Stimulated activated CD4-positive, alpha-beta T cell treated with anti-CD3 and anti-CD28 coated beads, Interleukin-1b, Interleukin-23, amount 100 ng/mL, for 4 hours (primary cell): ENCODE measurements at places on chromosomes 6 and 20.

DNA sequence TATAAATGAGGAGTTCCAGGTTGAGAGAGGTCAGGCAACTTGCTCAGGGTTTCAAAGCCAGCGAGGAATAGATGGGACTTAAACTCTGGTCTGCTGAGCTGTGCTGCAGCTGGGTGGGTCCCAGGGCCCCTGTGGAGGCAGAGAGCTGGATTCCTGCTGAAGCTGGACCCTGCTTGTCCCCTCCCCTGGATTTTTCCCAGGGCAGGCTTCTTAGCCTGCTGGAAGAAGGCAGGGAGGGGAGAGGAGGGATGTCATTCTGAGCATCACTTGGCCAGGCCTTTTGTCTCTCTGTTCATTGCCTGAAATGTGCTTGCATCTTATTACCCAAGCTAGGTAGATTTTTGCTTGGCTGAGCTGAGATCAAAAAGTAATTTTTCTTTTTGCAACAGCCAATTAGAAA, 133.7 kb downstream of the DHX35 start:
- no peak for DNase-seq

DNA sequence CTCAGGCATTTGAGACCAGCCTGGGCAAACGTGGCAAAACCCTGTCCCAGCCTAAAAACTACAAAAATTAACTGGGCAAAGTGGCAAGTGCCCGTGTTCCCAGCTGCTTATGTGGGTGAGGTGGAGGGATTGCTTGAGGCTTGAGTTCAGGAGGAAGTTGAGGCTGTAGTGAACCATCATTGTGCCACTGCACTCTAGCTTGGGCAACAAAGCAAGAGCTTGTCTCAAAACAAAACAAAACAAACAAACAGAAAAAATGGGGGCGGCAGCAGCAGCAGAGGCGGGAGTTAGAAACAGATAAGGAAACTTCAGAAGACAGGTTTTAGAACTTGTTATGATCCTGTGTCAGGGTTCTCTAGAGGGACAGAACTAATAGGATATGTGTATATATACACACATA, 49.0 kb downstream of the SCAF8 start:
- DNase-seq, result no peak

DNA sequence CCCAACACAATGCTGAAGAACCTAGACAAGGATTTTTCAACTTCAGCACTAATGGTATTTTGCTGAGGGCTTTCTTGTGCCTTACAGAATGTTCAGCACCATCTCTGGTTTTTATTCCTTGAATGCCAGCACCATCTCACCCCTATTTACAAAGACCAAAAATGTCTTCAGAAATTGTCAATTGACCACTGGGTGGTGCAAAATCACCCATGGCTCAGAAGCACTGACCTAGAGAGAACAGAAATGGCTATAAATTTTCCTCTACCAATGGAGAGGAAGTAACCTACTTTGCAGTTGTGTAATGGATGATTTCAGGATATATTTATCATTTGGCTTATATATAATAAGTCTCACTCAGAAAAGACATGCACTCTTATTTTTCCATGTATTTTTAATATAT, 431.0 kb upstream of the IRAK1BP1 start:
- no peak for DNase-seq

GRCh38 chr6:164507206-164507940, 802.0 kb downstream of the C6orf118 start:
- DNase-seq, result no peak

DNA sequence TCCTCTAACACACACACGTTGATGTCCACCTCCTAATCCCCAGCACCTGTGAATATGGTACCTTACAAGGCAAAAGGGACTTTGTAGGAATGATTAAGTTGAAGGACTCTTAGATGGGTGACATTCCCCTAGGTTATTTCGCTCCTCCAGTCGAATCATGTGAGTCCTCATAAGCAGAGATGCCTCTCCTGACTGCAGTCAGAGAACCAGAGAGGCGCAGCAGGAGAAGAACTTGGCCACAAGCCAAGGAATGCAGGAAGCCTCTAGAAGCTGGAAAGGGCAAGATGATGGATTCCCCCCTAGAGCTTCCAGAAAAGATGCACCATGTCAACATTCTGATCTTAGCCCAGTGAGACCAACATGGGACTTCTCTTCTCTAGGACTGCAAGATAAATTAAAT, 133.1 kb upstream of the PTPRT start:
- DNase-seq, result no peak

DNA sequence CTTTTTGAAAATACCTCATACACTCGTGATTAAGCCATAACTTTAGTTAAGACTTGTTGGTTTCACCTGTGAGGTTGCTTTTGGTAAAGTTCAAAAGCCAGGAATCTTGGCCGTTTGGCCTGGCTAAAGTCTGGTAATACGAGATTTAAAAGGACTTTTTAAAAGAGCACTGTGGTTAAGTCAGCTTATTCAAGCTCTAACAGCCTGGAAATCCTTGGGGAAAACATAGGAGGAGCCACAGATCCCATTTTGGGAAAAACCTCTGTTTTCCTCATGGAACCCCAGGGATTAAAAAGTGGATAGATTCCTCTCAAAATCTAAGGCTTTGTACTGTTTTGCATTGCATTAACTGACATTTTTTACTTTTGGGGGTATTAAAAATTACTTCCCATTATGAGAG, 13.7 kb upstream of the SLC22A16 start:
- DNase-seq, result no peak

GRCh38 chr6:135936606-135937005, 85.1 kb downstream of the PDE7B start:
- no peak for DNase-seq

- no peak for DNase-seq
These were observed 438.3 kb downstream of the UTRN start for GRCh38 chr6:144723431-144723830.

GRCh38 chr6:147127587-147127986, 76.6 kb upstream of the STXBP5 start:
- DNase-seq, result no peak

- DNase-seq, result no peak
These were observed 32.8 kb upstream of the SCGN start for GRCh38 chr6:25619217-25619616.

- DNase-seq, result no peak
These were observed 14.5 kb downstream of the OR2B2 start for GRCh38 chr6:27897580-27898206.

DNA sequence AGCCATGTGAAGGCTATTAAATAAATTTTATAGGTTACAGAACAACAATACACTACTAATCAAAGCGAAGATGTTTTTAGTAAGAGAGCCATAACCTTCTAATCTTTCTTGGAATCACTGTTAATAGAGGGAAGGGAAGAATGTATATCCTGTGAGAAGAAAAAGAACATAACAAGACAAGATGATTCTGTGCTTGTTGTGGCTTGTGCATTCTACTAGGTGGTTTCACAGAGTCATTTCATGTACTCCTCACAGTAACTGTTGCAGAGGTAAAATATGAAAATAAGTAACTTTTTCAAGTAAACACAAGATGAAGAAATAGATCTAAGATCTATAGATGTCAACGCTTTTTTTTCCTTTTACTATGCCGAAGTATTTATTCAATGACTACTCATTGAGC, 116.9 kb upstream of the FAM83B start:
- DNase-seq, result no peak

DNA sequence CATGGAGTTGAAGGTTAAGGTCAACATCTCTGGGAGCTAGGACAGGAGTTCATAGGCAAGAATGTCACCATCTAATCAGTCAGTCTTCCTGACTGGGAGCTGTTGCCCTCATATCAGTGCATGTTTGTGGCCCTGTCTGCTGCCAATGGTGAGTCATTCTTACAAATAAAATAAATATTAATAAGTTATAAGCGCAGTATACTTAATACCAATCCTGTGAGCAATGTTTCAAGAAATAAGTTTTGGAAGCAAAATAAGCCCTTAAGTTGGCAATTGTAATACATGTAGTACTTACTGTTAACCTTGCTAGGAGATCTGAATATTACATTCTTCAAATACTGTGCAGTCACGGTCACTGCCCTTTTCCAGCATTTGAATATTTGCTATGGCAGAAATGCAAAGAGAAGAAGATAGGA, 20.2 kb upstream of the MDGA1 start:
- DNase-seq, result no peak

GRCh38 chr6:160057080-160057479, 64.5 kb upstream of the SLC22A1 start:
- no peak for DNase-seq

DNA sequence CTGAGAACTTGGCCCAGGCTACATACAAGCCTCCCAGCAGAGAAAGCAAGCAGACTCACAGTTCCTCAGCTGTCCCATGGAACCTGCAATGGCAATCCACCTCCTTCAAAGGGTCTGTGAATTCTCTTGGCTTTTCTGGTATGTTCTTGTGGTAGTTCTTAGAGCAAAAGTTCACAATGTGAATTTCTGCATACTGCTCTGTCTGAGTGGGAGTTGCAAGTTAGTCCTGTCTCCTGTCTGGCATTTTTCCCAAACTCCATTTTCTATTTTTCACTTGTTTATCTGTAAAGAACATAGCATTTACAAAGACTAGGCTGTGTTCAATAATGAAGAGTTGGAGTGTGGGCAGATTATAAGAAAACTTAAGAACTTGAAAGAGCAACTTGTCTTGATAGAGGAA, 269.9 kb downstream of the BCKDHB start:
- DNase-seq, result no peak

DNA sequence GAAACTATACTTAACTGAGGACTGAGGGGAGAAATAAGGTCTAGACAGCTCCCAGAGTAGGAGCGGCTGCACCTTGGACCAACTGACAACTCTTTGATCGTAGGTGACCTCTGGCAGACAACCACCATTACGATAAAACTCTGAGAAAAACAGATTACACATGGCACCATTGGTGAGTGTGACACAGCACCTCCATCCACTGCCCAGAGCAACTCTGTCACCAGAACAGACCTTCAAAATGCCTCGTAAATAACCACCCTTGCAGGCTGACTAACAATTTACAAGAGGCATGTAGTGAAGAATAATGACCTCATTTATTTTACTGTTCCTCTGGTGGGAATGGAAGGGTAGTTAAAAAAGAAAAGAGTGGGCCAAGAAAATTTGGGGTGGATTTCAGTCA, 64.2 kb downstream of the F13A1 start:
- DNase-seq, result no peak

- no peak for DNase-seq
These were observed 31.0 kb upstream of the TGM2 start for GRCh38 chr20:38196076-38196475.

DNA sequence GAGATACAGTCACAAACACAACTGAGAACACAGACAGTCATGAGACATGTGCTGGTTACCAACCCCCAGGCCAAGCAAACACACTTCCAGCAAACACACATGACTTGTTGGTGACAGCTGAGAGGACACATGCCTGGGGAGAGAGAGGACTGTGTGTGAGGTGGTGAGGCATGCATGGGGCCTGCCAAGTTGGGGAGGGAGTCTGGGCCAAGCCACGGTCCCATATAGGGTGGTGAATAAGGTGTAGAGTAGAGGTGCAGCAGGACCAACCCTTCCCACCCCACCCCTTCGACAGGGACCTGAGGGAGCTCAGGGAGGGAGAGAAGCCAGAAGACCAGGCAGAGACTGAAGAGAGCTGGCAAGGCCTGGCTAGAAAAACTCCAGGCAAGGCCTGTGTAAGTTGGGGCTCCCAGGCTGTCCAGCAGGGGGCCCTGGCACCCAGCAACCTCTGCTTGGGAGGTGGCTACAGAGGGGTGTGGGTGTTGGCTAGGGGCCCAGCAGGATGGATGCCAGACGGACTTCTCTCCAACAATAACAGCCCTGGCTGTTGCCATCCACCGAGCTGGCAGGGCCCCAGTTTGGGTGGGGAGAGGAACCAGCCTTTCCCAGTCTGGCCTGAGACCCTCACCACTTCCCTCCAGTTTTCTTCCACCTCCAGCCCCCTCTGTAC, 2.0 kb upstream of the SLC29A1 start:
- DNase-seq, result peak; percentile 54

- no peak for DNase-seq
These were observed 18.8 kb upstream of the RALGAPA2 start for GRCh38 chr20:20731000-20731944.

DNA sequence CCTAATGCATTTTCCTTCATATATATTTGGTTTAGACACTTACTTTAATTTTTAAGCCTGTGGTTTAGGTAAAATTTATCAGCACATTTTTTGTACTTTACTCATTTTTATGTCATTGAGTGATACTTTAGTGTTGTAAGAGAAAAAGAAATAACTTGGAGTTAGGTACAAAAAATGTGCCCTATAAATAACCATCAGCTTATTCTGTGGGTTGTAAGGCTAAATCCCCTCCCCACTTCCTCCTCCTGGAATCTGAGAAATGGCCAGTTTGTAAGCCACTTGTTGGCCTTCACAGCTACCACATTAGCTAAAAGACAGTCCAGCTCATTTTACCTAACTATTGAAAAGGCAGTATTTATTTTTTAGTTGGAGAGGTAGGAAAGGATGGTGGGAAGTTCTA, 576.3 kb downstream of the PKHD1 start:
- no peak for DNase-seq

- no peak for DNase-seq
These were observed 86.1 kb upstream of the STMND1 start for GRCh38 chr6:17015551-17016381.

DNA sequence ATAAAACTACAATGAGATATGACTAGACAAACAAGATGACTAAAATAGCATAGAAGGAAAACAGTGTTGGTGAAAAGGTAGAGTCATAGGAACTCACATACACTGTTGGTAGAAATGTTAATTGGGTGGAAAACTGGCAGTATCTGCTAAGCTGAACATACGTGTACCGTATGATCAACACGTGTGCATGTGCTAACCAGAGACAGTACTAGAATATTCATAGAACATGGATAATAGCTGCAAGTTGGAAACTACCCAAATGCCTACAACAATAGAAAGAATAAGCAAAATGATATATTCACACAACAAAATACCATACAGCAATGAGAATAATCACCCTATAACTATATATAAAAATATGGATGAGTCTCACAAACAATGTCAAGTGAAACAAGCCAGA, 184.0 kb downstream of the IBTK start:
- DNase-seq, result no peak

GRCh38 chr6:39020136-39020535, 28.4 kb upstream of the GLP1R start:
- no peak for DNase-seq

DNA sequence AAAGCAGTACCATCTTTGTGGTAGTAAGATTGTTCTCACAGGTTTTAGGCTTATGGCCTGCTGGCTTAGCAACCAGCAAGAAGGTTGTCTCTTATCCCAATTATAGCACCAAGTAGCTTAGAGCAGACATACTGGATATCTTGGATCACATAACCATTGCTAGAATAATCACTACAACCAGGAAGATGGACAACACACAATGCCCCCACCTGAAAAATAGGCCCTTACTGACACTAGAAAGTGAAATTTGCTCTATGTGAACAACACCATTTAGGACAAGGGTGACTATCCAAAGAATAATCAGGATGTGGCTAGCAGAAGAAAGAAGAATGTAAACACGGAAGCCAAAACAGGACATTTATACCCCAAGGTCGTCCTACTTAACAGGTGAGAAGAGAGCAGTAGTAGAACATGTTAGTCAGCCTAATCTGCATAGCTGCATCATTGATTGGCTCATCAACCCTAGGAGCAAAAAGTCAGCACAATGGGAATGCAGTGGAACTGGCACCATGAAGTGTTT, 172.7 kb upstream of the MARCKS start:
- DNase-seq, result no peak
